ENCODE measurements at places on chromosomes 6 and 20.

- no peak for DNase-seq
These were observed 205.9 kb upstream of the TAB2 start for GRCh38 chr6:149111556-149112115.

DNA sequence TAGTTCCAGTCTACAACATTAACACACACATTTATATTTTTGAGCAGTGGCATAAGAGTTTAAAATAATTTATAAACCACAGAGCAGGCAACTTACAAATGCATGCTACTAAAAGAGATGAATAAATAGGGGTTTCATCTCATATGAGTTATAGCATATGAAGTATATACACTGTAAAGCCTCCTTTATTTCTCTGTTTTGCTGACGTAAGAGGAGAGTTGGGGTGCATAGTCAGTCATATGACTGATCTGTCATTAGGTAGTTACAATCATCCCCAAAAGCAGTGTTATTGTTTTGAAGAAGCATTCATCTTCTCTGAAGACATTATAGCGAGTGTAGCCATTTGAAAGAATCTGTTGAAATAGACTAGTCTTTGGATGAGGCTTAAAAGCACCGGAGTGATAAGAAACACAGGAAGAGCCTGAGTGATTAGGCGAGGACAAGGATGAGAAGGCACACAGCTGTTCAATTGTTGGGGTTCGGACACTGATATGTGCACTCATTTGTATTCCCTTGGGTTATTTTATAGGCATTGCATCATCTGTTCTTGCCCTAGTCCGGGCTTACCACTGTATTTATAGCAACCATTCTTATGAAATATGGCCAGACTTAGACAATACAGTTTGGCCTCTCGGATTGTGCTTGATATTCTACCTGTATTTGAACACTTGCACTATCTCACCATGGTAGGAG lies 325.7 kb downstream of the SAMD5 start:
- DNase-seq, result no peak

DNA sequence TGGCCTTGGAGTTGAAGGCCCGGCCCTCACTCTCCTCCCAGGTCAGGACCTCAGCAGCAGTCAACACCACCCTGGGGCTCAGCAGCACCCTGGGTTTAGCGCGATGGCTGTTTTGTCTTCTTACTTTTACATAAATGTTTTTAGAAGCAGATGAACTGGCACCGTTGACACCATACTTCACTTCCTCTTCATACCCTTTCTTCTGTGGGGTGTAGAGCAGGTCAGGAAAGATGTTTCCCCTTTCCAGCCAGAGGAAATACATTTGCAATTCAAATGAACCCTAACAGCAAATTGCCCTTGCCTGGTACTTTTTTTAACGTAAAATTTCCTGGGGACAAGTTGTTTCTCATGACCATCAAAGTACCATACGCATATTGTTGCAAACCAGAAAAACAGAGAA lies 54.7 kb upstream of the SNX9 start:
- DNase-seq, result no peak

- no peak for DNase-seq
These were observed 76.5 kb downstream of the TULP4 start for GRCh38 chr6:158388727-158389126.

- DNase-seq, result no peak
These were observed 47.8 kb upstream of the TOP1 start for GRCh38 chr20:40980828-40981310.

- DNase-seq, result no peak
These were observed 6.9 kb upstream of the MANBAL start for GRCh38 chr20:37282556-37282955.

- DNase-seq, result no peak
These were observed 11.3 kb upstream of the ADGB start for GRCh38 chr6:146587459-146587858.

GRCh38 chr6:12369781-12370262 lies 79.7 kb downstream of the EDN1 start:
- DNase-seq, result no peak

GRCh38 chr6:26493258-26493657 lies 6.8 kb upstream of the BTN1A1 start:
- DNase-seq, result no peak

- no peak for DNase-seq
These were observed 698.5 kb downstream of the FRK start for GRCh38 chr6:115362234-115362633.

GRCh38 chr6:137806914-137807682 lies 60.0 kb upstream of the TNFAIP3 start:
- DNase-seq, result no peak

- no peak for DNase-seq
These were observed 15.6 kb upstream of the CCN6 start for GRCh38 chr6:112038268-112038667.

DNA sequence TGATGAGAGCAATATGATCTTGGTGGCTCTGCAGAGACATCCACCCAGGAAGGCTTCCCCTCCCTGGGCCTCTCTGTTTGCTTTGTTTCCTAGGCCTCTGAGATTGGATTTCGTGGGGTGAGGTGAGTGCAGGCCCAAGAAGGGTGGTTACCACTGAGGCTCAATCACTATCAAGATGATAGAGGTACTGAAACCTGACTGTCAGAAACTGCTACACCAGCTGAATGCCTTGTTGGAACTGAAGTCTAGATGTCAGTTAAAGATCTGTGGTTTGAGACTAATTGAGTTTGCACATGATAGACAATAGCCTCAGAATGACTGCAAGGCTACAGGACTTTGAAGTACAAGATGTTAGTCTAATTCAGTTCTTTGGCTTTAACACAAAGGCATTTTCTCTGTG lies 15.2 kb downstream of the VNN1 start:
- DNase-seq, result no peak

- DNase-seq, result no peak
These were observed 77.1 kb downstream of the GPR63 start for GRCh38 chr6:96760153-96760687.

- peak; percentile 44 for DNase-seq
These were observed 71.3 kb upstream of the SLC2A12 start for GRCh38 chr6:134123666-134124208.

DNA sequence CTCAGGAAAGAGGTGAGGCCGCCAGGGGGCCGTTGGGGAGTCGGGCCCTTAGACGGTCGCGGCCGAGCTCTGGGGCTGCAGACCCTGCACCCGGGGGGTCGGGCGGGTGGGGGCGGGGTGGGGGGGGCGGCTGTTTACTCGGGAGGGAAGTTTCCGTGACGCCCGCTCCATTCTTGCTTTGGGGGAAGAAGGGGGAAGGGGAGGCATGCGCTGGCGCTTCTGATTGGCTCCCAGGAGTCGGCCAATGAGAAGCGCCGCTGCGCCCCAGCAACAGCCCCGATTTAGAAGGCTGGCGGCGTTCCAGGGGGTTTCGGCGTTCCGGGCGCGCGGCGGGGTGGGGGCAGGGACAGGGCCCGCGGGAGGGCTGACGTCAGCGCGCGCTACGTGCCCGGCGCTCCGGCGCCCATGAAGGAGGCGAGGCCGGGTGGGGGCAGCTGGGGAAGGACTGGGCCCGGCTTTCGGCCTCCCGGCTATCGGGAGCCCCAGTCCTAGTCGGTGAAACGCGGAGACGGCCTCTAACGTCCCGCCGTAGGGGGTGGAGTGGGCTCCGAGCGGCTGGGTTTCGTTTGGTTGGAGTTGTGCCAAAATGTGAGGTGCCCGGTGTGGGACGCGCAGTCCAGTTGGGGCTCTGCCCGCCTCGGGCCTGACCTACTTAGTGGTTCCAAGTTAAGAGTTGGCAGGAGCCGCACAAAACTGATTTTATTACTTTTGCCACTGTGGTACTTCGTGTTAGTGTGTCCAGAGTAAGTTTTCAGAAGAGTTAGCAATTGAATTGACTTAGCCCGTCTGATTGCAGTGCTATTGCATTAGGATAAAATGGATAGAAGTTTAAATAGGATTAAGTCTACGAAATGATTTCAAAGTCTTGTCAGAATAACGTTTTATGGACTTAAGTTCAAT lies 1.1 kb downstream of the PNRC1 start:
- peak; percentile 95 for DNase-seq

DNA sequence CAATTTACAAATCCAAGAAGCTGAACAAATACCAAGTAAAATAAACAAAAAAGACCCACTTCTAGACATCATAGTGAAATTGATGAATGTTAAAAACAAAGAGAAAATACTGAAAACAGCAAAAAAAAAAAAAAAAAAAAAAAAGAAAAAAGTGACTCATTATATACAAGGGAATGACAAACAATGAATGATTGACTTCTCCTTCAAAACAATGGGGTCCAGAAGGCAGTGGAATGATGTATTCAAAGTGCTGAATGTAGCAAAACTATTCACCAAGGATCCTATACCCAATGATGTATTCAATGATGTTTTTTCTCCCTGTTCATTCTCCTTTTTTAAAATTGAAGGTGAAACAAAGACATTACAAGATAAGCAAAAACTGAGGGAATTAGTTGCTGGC lies 650.0 kb downstream of the UTRN start:
- DNase-seq, result peak; percentile 43

GRCh38 chr6:145801021-145801420 lies 13.6 kb downstream of the FBXO30 start:
- DNase-seq, result no peak

- no peak for DNase-seq
These were observed 92.2 kb downstream of the SIM1 start for GRCh38 chr6:100372326-100373091.

- DNase-seq, result no peak
These were observed 92.3 kb upstream of the ELOVL5 start for GRCh38 chr6:53441035-53441493.

DNA sequence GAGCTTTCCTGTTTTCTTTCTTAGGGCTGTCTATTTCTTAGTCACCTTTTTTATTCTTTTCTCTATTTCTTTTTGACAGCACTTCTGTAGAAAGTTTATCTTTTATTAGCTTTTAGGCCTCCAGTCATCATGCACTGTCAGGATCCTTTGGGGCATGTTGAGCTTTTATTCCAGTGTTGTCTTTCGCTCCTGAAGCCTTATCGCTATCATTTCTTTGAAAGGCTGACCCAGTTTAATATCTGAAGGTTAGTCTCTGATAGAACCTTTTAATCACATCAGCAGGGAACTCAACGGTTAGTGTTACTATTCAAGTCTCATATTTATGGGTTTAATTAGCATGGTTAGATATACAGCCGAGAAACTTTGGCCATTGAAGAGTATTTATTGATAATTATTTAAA lies 745.9 kb downstream of the TBC1D32 start:
- no peak for DNase-seq

DNA sequence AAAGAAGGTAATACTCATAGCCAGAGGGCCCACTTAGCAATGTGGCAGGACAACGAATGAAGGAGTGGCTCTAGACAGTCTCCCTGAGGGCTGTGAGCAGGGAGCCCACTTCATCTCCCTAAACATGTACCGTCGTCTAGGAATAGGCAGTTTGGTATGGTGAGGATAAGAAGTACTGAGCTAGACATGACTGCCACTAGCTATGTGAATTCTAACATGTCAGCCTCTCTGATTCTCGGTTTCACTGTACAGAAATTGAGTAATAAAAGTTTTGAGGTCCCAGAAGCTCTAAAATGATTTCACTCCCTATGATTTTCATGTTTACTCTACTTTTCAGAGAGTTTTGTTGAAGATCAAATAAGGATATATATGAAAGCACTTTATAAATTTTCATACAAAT lies 107.1 kb downstream of the AHI1 start:
- DNase-seq, result no peak

- DNase-seq, result peak; percentile 47
These were observed 42.6 kb upstream of the ZNFX1 start for GRCh38 chr20:49320460-49320859.

DNA sequence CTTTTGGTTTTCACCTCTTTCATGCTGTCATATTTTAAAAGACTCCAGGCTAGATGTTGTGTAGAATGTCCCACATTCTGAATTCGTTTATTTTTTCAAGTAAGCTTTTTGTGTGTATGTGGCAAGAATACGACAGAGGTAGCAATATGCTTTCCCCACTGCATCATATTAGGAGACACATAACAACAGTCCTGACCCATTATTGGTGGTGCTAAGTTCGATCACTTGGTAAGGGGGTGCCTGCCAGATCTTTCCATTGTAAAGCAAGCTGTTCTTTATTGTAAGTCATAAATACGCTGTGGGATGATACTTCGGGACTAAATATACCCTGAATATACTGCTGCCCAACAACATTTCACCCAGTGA lies 588 bp upstream of the NCOA3 start:
- no peak for DNase-seq

Data from kidney capillary endothelial cell (primary cell).